ENCODE measurements at places on chromosomes 2 and 18.
A peak's percentile ranks its signal among the peaks of the same experiment; 100 is the strongest.

GRCh38 chr2:240962300-240963064, 35.9 kb upstream of the SNED1 start:
- H3K4me1 ChIP-seq: no peaks in the 10 kb centered on the region
- no peak overlapping the region for H3K4me3 ChIP-seq
- H3K27me3 ChIP-seq: peaks cover 11% of the 10 kb centered on the region
- no peak overlapping the region for H3K27ac ChIP-seq
- H3K36me3 ChIP-seq: no peaks in the 10 kb centered on the region
- DNase-seq: no peak

GRCh38 chr2:85705680-85706039, 11.5 kb downstream of the GNLY start:
- H3K27me3 ChIP-seq: peaks cover 5% of the 10 kb centered on the region
- no peak overlapping the region for H3K4me3 ChIP-seq
- H3K36me3 ChIP-seq: no peaks in the 10 kb centered on the region
- H3K4me1 ChIP-seq: peaks cover 52% of the 10 kb centered on the region
- no peak for DNase-seq

GRCh38 chr2:98242003-98242402, 104.3 kb upstream of the CNGA3 start:
- no peak overlapping the region for H3K4me3 ChIP-seq
- no peaks in the 10 kb centered on the region for H3K36me3 ChIP-seq
- peaks cover 27% of the 10 kb centered on the region for H3K27me3 ChIP-seq
- no peak for DNase-seq

- peaks cover 12% of the 10 kb centered on the region for H3K4me1 ChIP-seq
- H3K36me3 ChIP-seq: no peaks in the 10 kb centered on the region
- peaks cover 86% of the 10 kb centered on the region for H3K27me3 ChIP-seq
- no peak overlapping the region for H3K4me3 ChIP-seq
- no peak for DNase-seq
Observed at GRCh38 chr2:219523031-219523671, 8.9 kb downstream of the ASIC4 start.

- no peaks in the 10 kb centered on the region for H3K27me3 ChIP-seq
- DNase-seq: no peak
- peaks cover 72% of the 10 kb centered on the region for H3K4me1 ChIP-seq
- H3K36me3 ChIP-seq: peaks cover 33% of the 10 kb centered on the region
Observed at GRCh38 chr18:44830581-44830980, 149.9 kb downstream of the SETBP1 start.

GRCh38 chr2:42169874-42170521, 845 bp downstream of the EML4 start:
- H3K36me3 ChIP-seq: no peaks in the 10 kb centered on the region
- H3K4me3 ChIP-seq: no peak overlapping the region
- no peak overlapping the region for H3K27ac ChIP-seq
- peak; percentile 3 for DNase-seq
- H3K27me3 ChIP-seq: no peaks in the 10 kb centered on the region

DNA sequence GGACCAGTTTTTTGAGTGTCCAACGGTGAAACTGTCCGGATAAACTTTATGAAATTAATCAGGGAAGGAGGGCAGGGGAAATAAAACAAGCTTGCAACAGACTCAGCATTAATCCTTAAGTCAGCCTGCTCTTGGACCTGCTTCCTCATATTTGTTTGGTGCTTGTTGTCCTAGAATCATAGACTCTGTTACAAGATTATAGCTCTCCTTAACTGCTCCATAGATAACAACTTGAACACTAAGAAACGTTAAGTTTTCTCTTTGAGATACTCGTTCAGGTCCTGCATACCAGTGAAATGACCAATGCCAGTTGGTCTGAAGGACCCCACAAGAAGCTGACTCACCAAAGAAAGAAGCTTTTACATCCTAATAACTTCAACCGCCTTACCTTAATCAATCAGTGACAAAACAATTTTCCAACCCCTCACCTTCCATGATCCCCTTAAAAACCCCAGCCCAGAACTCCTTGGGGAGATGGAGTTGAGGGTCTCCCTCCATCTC, 493.2 kb downstream of the PID1 start:
- H3K27ac ChIP-seq: no peak overlapping the region
- H3K4me3 ChIP-seq: no peak overlapping the region
- no peak for DNase-seq
- no peaks in the 10 kb centered on the region for H3K27me3 ChIP-seq
- no peaks in the 10 kb centered on the region for H3K36me3 ChIP-seq

GRCh38 chr2:226093364-226093763, 693.9 kb downstream of the NYAP2 start:
- no peak overlapping the region for H3K27ac ChIP-seq
- H3K4me3 ChIP-seq: no peak overlapping the region
- H3K27me3 ChIP-seq: peaks cover 5% of the 10 kb centered on the region
- H3K4me1 ChIP-seq: no peaks in the 10 kb centered on the region

GRCh38 chr2:57343391-57344006, 703.1 kb upstream of the VRK2 start:
- H3K27ac ChIP-seq: no peak overlapping the region
- peaks cover 6% of the 10 kb centered on the region for H3K36me3 ChIP-seq
- H3K4me3 ChIP-seq: no peak overlapping the region

- peaks cover 26% of the 10 kb centered on the region for H3K27me3 ChIP-seq
- no peak overlapping the region for H3K27ac ChIP-seq
- DNase-seq: no peak
- peaks cover 17% of the 10 kb centered on the region for H3K4me1 ChIP-seq
- H3K36me3 ChIP-seq: no peaks in the 10 kb centered on the region
- peak overlapping the region; percentile 65 for H3K4me3 ChIP-seq
Observed at GRCh38 chr18:76524900-76525698, 30.1 kb upstream of the ZNF516 start.

- no peak for DNase-seq
- H3K27me3 ChIP-seq: no peaks in the 10 kb centered on the region
Observed at GRCh38 chr2:159562248-159562647, 54.1 kb downstream of the BAZ2B start.

GRCh38 chr2:213934560-213934959, 476.3 kb upstream of the VWC2L start:
- no peak overlapping the region for H3K4me3 ChIP-seq
- no peaks in the 10 kb centered on the region for H3K4me1 ChIP-seq
- no peaks in the 10 kb centered on the region for H3K36me3 ChIP-seq
- no peaks in the 10 kb centered on the region for H3K27me3 ChIP-seq
- no peak overlapping the region for H3K27ac ChIP-seq

GRCh38 chr2:183532514-183532913, 408.3 kb downstream of the NUP35 start:
- H3K4me3 ChIP-seq: no peak overlapping the region
- no peaks in the 10 kb centered on the region for H3K27me3 ChIP-seq
- H3K36me3 ChIP-seq: no peaks in the 10 kb centered on the region
- H3K4me1 ChIP-seq: no peaks in the 10 kb centered on the region

DNA sequence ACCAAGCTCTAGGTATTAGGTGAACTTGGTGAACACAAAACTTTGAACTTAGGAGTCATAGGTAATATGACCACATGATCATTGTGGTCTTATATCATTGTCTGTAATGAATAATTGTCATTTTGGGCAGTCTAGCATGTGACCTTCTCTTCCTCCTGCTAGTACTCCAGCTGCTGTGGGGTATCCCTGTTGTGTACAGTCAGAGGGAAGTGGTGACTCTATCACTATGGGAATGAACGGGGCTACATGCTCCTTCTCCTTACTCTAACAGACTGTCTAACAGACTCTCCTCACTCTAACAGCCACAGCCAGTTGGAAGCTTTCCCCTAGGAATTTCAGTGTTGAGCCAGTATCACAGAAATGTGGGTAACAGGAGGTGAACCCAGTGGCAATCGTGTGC, 68.2 kb upstream of the NEDD4L start:
- H3K27me3 ChIP-seq: no peaks in the 10 kb centered on the region
- DNase-seq: no peak
- no peak overlapping the region for H3K27ac ChIP-seq
- peaks cover 7% of the 10 kb centered on the region for H3K4me1 ChIP-seq
- no peaks in the 10 kb centered on the region for H3K36me3 ChIP-seq

DNA sequence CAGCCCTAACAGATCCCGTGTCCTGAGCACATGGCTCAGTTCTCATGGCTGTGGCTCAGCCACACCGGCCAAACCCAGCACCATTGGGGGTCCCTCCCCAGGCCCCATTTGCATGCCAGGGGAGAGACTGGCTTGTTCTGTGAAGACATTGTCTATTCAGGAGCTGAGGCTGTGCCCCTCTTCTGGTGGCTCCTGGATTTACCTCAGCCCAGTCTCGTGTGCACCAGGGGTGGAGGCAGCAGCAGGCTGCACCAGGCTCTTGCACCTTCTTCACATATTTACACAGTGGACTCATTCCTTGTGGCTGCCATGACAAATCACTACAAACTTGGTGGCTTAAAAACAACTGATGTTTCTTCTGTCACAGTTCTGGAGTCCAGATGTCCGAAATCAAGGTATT, 92.4 kb upstream of the ITGA6 start:
- H3K4me3 ChIP-seq: no peak overlapping the region
- H3K4me1 ChIP-seq: peaks cover 6% of the 10 kb centered on the region
- H3K27ac ChIP-seq: no peak overlapping the region
- peaks cover 3% of the 10 kb centered on the region for H3K27me3 ChIP-seq

DNA sequence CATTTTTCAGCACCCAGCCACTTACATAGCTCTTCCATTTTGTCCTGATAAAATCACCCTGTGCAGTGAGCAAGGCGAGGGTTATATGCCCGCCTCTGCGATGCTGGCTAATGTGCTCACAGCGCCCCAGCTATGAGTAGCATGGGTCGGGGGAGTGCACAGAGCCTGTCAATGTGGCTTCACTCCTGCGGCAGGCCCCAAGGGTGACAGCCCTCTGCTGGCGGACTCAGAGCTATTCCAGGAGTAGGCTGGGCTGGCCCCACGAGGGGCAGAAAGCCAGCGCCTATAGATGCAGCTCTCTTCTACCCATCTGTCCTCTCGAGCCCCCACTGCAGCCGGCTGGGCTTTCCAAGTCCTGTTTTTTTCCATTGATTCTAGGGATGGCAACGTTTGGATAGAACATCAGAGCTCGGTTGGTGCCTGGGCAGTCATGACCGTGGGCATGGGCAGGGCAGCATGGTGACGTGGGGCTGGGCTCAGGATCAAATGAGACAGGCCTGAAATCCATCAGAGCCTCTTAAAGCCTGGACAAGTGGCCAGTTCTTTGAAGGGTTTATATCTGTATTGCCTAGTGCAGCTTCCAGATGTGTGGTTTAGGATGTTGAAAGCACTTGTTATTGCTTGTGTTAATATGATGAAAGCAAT, 134.7 kb downstream of the MCFD2 start:
- no peaks in the 10 kb centered on the region for H3K27me3 ChIP-seq
- no peak overlapping the region for H3K4me3 ChIP-seq
- H3K36me3 ChIP-seq: peaks cover 10% of the 10 kb centered on the region
- H3K4me1 ChIP-seq: peaks cover 6% of the 10 kb centered on the region
- DNase-seq: no peak

DNA sequence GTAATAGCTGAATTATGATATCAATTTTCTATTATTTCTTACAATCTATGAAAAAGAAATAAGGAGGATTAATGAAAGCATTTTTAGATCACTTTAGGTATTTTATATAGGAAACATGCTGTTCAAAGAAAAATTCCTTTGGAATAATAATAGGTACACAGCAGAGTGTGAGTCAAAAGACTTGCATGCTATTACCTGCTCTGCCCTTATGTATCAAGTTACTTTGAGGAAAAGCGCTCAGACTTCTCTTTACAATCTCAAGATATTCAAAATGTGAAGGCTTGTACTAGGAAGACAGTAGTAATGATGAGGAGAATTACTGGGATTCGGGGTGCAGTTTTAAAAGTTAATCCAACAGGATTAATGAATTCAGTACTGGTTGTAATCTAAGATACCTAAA, 29.1 kb upstream of the RNU4ATAC start:
- no peaks in the 10 kb centered on the region for H3K27me3 ChIP-seq
- no peak overlapping the region for H3K27ac ChIP-seq
- peaks cover 72% of the 10 kb centered on the region for H3K36me3 ChIP-seq
- H3K4me1 ChIP-seq: peaks cover 8% of the 10 kb centered on the region
- H3K4me3 ChIP-seq: no peak overlapping the region

Measured in stimulated activated naive B cell treated with anti-CD40 and anti-IgM and Interleukin-4, amounts not matched to agents 10 μg/mL and 1 μg/mL and 100 μg/mL, for 72 hours (primary cell).